ENCODE measurements at places on chromosomes 7 and 10.

DNA sequence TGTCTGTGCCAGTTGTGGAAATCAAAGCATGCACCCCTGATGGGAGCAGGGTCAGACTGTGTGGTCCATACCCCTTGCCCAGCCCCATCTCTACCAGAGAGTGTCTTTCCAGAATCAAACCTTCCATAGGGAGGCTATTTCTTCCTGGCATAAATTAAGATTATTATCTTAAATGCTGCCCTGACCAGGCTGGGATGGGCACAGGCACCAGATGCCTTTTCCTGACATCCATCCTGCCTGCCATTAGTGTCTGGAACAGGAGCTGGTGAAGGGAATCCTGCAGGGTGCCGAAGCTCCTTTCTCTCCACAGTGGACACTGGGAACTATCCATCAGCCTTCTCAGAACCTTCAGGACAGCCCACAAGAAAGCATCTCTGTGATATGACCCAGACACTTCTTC lies 296.3 kb downstream of the GRID1 start:
- DNase-seq, result no peak

DNA sequence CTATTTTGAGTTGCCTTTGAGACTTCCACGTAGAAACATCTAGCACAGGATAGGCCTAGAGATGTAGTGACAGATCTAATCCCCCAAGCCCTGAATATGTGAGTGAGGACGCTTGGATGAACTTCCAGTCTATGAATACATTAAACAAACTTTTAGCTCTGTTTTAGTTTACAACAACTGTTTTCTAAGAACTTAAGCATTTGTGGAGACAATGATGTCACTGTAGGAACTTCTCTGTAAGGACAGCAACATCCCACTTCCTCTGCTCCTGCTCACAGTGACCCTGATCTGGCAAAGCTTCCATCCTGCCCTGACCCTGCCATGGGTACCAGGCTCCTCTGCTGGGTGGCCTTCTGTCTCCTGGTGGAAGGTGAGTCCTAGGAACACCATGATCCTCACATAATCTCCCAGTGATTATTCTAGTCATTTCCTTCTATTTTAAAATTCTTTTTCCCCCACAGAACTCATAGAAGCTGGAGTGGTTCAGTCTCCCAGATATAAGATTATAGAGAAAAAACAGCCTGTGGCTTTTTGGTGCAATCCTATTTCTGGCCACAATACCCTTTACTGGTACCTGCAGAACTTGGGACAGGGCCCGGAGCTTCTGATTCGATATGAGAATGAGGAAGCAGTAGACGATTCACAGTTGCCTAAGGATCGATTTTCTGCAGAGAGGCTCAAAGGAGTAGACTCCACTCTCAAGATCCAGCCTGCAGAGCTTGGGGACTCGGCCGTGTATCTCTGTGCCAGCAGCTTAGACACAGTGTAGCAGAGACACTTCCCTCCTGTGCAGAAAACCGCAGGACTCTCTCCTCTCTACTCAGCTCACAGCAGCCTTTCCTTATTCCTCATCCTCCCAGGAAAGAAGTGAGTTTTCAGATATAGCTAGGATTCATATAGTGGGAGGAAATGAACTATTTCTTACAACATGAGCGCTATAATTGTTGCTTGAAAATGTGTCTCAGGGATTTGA lies 194.4 kb upstream of the PRSS1 start:
- no peak for DNase-seq

DNA sequence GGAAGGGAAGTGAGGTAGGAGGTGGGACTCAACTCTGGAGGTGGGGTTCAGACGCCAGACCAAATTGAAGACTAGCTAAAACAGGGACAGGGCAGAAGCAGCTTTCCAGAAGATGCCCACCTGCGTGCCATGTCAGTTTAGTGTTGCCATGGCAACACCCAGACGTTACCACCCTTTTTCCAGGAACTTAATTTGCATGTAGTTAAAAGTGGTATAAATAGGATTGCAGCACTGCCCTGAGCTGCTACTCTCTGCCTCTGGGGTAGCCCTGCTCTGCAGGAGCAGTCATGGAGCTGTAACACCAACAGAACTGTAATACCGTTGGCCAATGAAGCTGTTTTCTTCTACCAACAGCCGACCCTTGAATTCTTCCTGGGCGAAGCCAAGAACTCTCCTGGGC lies 93.8 kb downstream of the PRKCQ start:
- no peak for DNase-seq

DNA sequence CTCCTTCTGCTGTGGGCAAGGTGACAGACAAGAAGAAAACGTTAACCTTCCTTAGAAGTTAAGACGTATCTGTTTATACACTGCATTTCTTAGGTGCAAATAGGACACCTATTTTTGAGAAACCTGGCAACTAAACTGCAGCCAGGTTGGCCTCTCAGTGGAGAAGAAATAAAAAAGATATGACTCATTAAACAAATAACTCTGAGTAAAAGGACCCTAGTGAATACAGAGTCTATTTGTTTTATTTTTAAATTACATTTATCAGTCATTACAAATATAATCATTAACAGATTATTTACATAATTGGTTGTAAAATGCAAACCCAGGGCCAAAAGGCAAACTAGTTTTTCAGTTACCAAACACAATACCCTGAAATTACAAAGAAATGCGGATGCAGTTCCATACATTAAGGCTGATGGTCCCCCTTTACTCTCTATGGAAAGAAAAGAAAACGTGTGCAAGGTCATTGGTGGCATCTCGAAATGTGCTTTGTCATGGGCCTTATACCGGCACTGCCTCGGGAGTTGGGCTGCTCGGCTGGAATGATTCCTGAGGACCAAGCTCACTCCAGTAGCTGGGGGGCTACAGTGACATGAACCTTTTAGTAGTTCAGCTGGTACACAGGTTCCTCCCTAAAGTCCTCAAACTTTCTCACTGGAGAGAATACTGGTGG lies 38.4 kb downstream of the ADRB1 start:
- no peak for DNase-seq

GRCh38 chr10:119750391-119751230 lies 24.8 kb downstream of the INPP5F start:
- peak; percentile 7 for DNase-seq

DNA sequence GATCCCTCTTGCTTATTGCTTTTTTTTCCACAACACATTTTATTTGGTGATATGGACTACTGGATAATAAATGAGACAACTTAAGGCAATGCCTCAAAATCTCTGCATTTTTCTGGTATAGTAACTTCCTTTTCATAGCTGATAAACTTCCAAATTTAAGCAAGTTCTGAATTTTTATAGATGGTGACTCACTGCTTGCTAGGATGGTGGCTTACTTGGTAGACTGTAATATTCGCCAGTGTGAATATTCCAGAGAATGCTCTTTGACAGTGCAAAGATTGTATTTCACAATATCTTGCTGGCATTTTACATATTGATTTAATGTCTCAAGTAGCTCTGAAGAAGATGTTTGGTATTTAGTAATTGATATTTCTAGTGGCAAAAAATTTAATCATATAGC lies 472.4 kb downstream of the TFEC start:
- DNase-seq, result no peak

DNA sequence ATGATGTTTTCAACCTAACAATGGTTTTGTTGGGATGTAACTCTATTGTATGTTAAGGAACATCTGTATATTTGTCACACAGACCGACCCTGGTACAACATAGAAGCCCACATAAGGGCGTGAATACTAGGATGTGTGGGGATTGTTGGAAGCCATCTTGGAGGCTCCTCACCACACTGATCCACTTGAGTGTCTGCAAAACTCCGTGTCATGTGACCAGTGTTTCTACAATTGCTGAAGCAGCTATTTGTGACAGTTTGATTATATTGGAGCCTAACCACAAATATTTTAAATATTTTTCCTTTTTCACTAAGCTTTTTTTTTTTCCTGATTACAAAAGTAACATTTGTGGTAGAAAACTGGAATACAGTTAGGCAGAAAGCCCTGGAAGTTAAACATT lies 27.9 kb downstream of the RALA start:
- no peak for DNase-seq

DNA sequence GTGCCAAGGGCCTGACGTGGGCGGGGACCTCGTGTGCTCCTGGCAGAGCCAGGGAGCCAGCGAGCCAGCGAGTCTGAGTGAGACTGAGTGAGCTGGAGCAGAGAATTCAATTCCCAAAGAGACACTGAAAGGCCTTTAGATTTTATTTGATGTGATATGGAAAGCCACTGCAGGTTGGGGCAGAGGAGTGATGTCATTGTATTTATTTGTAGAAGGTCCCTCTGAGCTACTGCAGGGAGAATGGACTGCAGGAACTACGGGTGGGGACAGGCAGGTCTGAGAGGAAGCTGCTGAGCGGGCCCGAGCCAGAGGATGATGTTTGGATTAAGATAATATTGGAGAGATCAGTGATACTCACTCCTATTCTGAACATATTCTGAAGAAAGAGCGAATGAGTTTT lies 445.8 kb upstream of the ANKRD30A start:
- DNase-seq, result no peak

DNA sequence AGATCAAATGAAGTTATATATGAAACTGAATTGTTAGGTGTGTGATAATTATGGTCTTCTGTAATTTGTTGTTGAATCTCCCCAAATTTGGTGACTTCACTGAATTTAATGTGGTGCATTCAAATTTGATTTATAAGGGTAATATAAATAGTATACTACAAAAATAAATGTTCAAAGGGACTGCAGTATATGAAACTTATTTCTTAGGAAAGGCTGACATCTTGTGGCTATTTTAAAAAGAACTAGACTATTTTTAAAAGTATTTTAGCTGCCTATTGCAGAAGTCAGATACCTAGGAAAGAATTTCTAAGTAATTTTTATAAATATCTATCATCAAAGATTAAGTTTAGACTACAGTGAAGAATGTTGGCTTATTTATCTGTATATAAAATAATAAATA lies 36.6 kb downstream of the ATRNL1 start:
- no peak for DNase-seq

GRCh38 chr7:89887489-89887888 lies 266.8 kb upstream of the STEAP1 start:
- DNase-seq, result no peak

- DNase-seq, result no peak
These were observed 13.9 kb upstream of the AGR2 start for GRCh38 chr7:16818732-16819131.

DNA sequence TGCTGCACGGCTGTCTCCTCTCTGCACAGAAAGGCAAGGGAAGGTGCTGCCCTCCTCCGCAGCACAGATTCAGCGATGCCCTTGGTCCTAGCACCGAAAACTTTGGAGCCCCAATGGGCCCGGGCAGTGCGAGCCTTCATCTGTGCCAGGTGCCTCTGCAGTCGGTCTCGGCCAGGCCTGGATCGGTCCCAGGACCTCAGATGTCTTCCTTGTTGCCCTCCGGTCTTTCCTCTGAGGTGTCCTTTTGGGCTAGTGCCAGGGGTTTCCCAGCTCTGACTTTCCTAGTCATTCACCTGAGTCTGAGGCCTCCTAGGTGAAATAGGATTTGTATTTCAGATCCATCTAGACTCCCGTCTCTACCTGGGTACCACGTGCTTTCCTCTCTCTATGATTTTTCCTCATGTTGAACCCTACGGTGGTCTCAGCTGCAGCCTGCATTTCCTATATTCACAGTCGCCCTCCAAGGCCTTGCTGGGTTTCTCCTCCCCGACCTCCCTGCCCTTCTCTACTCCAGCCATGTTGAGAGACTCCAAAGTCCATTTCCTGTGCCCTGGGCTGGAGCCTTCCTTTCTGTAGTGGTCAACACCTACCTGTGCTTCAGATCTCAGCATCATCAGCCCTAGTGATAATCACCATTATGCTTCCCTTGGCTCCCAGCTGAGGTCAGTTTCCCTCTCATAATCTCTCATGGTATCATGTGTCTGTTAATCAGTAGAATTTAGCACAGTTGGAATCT lies 92.0 kb upstream of the PRSS58 start:
- DNase-seq, result no peak

GRCh38 chr10:109838592-109839244 lies 84.6 kb downstream of the XPNPEP1 start:
- no peak for DNase-seq

DNA sequence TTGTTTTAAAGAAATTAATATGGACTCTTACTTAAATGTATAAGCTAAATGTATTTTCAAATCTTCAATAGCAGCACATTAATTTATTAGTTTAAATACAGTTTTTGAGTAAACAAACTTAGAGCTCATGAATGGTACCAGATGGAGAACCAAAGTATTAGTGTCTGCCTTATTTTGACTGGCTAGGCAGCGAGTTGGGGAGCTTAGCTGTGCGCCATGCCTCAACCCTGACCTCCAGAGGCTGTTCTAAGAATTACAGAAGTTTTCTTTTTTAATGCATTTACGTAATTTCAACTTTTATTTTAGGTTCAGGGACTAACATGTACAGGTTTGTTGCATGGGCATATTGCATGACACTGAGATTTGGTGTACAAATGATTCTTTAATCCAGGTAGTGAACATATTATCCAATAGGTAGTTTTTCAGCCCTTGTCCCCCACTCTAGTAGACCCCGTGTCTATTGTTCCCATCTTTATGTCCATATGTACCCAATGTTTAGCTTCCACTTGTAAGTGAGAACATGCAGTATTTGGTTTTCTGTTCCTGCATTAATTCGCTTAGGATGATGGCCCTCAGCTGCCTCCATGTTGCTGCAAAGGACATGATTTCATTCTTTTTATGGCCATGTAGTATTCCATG lies 166.8 kb downstream of the IQUB start:
- DNase-seq, result no peak

GRCh38 chr7:6489612-6490011 lies 41.9 kb upstream of the DAGLB start:
- DNase-seq, result no peak

DNA sequence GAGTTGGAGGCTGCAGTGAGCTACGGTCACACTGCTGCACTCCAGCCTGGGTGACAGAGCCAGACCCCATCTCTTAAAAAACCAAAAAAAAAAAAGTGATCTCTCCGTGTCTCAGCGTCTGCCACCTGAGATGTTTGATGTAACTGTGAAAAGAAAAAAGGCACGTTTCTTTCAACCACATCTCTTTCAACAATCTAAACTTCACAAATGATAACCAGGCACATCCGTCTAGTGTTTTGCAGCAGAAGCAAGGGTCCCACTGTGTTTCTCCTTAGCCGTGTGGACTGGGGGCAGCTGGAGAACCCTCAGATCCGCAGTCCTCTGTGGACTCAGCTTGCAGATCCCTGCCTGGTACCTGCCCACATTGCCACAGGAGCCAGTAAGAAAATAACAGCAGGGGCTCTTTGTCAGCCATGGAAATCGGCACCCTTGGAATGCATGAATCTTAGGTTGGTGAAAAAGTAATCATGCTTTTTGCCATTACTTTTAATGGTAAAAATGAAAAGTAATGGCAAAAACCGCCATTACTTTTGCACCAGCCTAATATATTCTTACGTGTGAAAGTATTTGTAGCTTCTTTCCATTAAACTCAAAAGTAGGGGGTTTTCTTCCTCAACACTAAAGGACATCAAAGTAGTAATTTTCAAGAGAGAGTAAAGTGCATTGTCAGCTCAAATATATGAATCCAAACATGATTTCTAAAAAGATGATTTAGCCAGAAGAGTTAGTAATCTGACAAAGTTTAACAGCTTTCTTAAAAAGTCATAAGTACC lies 276.5 kb downstream of the CCDC3 start:
- DNase-seq, result no peak

DNA sequence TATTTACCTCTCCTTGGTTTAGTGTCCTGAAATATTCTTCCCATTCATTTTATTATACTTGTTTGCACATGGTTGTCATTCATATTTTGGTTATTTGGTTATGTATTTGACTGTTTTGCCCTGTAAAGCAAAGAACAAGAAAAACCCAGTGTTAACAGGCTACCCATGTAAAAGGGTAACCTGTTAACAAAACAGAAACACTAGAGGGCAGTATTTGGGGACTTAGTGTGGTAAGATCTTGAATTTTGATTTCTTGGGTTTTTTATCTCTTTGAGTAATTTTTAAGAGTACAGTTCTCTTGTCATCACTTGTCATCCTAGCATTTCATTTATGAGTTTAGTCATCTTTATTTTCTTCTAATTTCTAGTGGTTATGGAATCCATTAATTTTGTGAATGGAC lies 51.3 kb downstream of the POLL start:
- DNase-seq, result no peak

Measured in stimulated activated CD4-positive, alpha-beta T cell treated with anti-CD3 and anti-CD28 coated beads, Interleukin-1b, Interleukin-23, amount 100 ng/mL, for 24 hours (primary cell).